ENCODE measurements at places on chromosomes 7 and 10.

DNA sequence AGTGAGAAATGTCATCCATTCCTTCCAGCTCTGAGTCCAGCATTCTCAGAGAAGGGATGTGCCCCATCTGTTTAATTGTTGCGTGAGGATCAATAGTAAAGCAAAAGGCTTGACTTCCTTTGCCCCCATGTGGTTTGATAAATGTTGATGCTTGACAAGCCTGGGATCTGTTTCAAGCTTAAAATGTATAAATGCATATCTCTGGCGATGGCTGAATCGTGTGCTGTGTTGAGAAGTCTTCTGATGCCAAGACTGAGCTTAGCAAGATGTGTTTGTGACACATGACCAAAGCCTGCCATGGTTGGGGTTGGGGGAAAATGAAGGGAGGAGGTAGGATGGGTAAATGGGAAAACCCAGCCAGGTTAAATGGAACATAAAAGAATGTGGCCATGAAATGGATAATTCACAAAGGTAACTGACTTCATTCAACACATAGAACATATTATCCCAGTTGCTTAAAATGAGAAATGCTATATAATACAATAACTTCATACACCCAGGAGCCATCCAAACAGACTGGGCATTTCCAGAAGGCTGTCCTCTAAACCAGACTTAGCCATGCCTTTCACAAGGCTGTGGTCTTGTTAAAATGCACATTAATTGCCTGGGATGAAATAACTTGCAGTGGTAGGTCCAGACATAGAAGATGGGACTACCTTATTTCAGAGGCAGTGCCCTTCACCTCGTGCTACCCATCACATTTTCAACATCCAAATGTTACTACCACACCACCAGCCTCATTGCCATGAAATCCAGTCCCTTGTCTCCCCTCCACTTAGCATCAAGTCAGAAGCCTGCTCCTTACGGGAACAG is 147.3 kb upstream of the PDE1C start:
- DNase-seq: no peak

DNA sequence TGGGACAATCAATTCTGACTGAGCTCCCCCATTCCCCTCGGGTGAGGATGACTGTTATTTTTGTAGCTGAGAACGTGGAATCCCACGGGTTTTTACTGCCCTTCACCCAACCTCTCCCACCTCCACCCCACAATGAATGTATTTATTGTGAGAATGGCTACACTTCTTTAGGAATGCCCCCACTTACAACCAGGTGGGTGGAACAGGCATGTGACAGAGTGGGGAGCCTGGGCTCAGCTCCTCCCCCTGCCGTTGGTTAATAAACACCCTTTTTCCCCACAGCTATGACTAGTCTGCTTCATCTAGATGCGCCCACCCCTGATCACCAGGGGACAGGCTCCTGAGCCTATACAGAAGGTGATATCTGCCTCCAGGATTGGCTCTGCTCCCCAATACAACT is 2.0 kb downstream of the MRPL43 start:
- no peak for DNase-seq

DNA sequence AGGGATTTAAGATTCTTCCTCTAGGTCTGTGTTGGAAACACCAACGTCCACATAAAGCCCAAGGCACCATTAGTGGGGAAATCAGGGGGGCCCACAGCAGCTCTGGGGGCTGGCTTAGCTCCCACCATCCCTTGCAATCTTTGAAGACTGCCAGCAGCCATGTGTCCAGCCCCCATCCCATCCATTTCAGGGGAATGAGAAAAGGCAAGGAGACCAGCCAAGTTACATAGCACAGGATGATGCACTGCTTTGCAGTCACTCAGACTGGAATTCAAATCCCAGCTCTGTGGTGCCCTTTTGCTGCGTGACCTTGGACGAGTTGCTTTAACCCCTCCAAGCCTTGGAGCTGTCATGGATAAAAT is 108.9 kb upstream of the ZMIZ1 start:
- no peak for DNase-seq

DNA sequence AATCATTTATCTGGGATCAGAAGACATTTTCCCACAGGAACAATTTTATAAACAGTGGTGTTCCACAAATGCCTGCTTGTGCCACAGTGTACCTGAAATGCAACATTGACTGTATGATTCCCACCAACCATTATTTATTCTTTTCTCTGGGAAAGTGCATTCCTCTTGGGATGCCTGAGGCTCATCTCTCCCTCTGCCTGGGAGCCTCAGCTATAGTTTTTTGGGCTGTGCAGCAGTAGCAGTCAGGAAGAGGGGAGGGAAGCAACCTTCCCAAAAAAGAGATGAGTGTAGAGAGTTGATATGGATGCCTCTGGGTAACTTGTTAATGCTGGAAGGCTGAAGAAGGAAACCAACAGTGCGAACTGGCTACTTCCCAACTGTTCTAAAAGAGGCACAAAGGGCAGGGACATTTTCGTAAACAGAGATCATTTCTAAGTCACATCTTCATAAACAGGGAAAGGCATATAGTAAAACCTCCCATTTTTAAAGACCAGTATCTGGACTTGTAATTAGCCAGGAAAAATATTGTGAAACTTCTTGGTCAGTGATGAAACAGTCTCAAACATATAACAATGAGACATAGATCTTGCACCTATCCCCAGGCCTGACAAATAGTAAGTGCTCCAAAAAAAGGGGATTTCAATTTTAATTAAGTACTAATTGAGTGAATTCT is 1.4 kb upstream of the CALD1 start:
- no peak for DNase-seq

GRCh38 chr10:12333380-12334185 is 15.8 kb upstream of the CAMK1D start:
- DNase-seq: no peak

DNA sequence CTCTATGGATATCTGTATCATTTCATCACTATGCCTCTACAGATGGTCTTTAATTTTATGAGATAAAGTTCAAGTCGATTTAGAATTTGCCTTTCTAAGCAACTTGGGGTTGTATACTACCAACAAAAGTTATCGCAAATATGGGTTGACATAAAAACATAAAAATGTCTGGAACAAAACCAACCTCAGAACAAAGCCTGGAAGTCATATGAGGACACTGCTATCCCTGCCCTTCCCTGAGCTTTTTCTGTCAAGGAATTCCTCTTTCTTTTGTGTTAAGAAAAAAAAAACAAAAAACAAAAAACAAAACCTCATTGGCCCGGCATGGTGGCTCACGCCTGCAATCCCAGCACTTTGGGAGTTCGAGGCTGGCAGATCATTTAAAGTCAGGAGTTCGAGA is 319.3 kb downstream of the CAMK1D start:
- DNase-seq: no peak

DNA sequence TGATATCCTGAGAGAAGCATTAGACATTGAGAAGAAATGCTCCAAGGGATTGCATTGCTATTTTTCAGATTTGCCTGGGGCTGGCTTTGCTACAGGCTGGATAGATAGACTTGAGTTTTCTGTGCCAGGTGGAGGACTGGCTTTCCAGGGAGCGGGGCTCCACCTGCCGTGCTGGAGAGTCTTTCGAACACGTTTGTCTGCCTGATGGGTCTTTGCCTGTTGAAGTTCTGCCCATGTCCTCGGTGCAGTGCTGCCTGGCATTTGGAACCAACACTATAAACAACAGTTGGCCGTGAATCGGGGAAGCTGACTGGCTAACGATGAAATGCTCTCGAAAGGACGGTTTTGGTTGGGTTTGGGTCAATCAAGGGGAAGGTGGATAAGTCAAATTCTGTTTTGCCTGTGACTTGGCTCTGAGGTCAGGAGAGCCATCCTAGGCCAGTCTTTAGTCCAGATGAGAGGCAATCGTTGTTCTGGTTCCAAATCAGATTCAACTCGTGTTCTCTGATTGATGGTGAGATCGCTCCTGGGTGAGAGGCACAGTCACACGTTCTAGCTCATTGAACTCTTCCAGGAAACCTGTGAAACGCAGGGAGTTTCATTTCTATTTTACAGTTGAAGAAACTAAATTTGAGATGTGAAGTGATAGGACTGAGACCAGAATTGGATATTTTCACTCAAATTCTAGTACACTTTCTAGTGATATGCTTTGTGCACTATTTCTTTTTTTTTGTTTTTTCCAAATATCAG is 599.0 kb downstream of the TYW1 start:
- DNase-seq: no peak

DNA sequence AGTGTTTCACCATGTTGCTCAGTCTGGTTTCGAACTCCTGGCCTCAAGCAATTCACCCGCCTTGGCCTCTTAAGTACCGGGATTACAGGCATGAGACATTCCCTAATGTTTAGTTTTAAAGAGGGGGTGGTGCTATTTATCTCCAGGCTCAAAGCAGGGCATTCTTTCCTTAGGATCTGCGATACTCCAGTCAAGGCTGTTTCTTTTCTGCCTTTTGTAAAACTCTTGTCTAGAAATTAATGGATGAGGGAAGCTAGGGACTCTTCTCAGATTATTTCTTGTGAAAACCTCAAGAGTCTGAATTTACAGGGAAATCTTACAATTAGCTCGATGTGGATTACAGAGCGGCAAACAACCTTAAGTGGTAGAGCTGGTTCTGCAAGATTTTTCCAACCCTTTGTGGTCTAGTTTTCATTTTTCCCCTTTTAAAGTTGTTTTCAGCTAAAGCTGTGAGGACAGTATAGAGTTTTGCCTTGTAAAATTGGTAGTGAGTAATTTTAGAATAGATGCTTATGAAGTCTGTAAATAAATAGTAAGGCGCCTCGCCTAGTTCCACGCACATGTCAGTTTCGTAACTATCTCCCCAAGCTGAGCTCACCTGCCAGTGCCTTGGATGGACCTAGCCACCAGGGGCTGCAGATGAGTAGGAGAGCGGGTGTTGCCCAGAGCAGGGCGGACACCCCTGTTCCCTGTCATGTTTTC is 53.1 kb downstream of the CUX1 start:
- DNase-seq: no peak

- no peak for DNase-seq
These were observed 1.1 kb upstream of the EIF4H start for GRCh38 chr7:74173074-74173473.

- DNase-seq: no peak
These were observed 26.1 kb downstream of the KLRG2 start for GRCh38 chr7:139457153-139457946.

- no peak for DNase-seq
These were observed 411.5 kb downstream of the SFMBT2 start for GRCh38 chr10:6999232-6999925.

- no peak for DNase-seq
These were observed 39.3 kb downstream of the SEPTIN7 start for GRCh38 chr7:35839860-35840854.

GRCh38 chr10:36474456-36474855 is 650.9 kb upstream of the ANKRD30A start:
- no peak for DNase-seq

GRCh38 chr10:28794986-28795385 is 117.7 kb downstream of the BAMBI start:
- DNase-seq: no peak

DNA sequence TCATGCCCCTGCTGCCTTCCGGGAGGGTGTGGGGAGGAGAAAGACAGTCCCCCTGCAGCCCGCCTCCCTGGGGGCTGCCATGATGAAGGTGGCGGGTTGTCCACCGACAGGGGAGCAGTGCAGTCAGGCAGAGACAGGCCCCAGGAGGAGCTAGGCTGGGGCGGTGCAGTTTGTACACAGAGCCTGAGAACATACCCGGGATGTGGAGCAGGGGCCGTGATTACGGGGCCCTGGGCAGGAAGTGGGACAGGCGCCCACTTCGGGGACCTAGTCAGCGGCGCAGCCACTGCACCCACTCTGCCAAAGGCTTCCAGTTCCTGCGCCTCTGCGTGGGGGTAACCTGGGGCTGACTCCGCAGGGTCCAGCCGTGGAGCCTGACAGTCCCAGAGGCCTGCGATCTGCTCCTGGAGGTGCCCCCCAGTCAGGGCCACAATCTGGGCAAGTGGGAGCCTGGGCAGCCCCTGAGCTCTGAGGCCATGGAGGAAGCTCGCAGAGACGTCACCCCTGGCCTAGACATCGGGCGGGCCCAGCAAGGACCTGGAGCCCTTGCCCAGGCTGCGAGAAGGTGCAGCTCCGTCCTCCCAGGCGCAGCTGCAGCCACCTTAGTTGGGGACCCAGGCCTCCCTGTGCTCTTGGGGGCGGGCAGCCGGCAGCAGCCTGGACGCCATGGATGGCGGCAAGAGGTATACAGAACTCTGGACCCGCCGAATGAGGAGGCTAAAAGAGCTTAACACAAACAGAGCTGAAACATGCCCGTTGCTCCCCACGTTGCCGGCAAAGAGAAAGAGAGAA is 1356.8 kb downstream of the XPNPEP1 start:
- DNase-seq: no peak

DNA sequence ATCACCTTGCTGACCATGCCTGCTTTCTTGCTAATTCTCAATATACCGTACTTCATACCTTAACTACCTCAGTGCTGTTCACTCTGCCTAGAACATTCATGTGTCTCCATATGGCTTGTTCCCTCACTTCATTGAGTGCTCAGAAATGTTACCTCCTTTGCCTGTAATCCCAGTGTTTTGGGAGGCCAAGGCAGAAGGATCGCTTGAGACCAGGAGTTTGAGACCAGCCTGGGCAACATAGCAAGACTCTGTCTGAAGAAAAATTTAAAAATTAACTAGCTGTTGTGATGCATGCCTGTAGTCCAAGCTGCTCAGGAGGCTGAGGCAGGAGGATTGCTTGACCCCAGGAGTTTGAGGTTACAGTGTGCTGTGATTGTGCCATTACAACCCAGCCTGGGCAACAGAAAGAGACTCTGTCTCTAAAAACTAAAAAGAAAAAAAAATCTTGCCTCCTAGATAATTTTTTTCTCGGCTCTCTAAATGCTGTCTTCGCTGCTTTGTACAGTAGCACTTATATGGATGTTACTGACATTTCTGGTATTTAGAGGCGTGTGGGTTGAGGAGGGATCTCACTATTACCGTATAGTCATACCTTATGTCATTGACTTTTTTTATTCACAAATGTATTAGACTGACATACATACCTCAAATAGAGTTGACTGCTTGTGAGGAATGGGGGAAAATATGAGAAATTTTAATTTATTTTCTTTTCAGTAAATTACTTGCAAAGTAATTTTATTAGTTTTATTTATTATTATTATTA is 63.7 kb downstream of the LCOR start:
- DNase-seq: no peak

All from NCI-H187 (cell line).